ENCODE measurements at places on chromosomes 5 and 9.

- DNase-seq: no peak
Measured at GRCh38 chr9:7238247-7238637, 480.5 kb downstream of the KDM4C start.

DNA sequence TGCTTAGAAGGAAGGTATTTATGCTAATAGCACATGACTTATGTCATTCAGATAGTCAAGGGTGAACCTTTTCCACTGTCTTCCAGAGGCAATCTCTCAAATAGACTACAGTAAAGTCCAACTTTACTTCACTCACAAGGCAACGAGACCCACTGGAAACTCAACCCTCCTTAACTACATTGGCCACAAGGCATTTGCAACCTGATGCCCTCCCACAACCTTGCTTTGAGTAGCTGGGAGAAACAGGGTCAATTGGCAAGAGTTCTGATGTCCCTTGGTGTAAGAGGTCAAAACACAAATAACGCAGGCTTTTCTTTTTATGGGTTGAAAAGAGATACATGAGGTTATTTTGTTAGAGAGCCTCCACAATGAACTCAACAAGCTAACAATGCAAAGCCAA lies 6.1 kb downstream of the GAS1 start:
- no peak for DNase-seq

GRCh38 chr9:134707031-134707680 lies 65.6 kb downstream of the COL5A1 start:
- no peak for DNase-seq

- DNase-seq: no peak
Measured at GRCh38 chr5:25552871-25553481, 908.2 kb upstream of the CDH10 start.

DNA sequence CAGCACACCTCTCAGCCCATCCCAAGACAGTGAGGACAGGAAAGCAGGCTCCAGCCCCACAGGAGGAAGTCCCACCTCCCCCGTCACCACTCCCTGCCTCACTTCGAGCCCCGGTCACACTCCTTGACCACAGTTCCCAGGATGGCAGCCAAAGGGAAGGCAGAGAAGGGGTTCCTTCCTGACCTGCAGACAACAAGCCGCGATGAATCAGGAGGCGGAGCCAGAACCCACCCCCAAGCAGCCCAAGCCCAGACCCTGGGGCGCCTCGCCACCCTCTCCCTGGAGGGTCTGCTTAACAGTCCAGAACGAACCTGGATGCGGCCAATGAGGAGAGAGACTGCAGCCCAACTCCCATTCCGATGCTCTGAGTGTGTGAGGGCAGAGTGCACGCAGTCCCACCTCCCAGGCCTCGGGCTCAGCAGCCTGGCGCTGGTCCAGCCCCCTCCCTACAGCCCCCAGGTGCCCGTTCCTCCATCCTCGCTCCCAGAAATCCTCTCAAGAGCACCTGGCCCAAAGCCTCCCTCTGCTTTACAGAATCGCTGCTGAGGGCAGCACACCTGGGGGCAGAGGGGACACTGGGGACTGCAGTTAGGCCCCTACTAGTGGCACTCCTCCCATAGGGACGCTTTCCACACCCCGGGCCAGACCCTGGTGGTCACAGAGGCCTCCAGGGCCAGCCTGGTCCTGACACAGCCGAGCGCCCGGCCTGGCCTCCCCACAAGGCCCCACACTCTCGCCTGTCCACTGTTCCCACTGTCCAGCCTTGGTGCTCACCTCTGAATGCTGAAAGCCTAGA lies 69.6 kb upstream of the LRRTM2 start:
- DNase-seq: no peak

- DNase-seq: no peak
Measured at GRCh38 chr9:15374825-15375224, 47.9 kb upstream of the SNAPC3 start.

DNA sequence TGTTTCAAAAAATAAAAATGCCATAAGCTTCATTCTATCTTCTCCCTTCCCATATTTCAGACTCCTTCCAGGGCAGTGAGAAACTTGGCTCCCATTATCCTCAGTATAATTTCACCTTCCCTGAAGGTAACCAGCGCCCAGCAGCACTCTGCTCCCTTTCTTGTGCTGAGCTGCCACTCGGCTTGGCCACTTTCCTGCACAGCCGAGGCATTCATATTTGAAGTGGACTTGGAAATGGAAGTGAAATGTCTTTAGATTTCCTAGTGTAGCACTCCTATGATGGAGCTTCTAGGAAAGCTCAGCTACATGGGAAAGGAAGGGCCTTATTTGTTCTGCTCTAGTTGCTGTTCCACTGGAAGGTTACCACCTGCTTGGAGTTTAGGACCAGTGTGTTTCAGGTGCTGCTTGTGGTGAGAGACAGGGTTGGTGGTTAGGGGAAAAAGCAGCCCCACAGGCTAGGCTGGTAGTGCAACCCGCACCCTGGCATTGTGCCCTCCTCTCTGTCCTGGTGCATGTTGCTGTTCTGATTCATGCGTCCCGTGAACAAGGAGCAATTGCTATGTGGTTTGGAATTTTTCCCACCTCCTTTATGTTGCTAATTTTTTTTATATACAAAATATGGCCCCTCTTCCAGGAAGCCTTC lies 53.8 kb downstream of the RAD23B start:
- DNase-seq: no peak

DNA sequence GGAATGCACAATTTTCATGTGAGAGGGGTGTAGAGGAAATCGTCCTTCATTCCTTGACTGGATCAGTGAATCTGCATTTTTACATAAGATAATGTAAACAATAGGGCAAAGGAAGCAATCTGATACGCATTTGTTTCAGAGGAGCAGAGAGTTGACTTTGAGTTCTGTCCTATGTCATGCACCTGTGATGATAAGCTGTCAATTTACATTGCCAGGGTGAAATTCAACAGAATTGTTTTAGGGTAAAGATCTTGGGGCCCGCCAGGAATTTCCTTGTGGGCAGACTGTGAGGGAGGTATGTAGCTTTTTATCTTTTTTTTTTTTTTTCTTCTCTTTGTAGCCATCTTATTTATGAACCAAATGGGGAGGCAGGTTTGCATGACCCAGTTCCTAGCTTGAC lies 58.3 kb upstream of the LARP1 start:
- DNase-seq: no peak

GRCh38 chr9:93264338-93265125 lies 80.6 kb downstream of the WNK2 start:
- DNase-seq: no peak

GRCh38 chr9:74527718-74528117 lies 30.6 kb downstream of the RORB start:
- no peak for DNase-seq

DNA sequence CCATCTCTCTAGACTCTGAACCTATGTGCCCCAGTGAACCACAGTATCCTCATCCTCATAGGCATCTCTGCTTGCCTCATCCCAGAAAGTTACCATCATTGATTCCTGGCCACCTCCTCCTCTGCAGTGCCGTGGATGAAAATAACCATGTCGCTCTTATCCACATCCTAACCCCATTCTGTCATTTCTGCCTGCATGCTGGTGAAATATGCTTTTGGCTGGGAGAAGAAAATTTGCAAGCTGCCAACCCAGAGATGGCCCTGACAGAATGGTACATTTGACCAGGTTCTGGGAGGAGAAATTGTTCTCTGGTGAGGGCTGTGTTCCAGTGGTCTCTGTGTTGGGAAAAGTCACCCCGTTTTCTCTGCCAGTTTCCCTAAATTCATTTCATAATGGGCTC lies 149.7 kb downstream of the NMUR2 start:
- DNase-seq: no peak

DNA sequence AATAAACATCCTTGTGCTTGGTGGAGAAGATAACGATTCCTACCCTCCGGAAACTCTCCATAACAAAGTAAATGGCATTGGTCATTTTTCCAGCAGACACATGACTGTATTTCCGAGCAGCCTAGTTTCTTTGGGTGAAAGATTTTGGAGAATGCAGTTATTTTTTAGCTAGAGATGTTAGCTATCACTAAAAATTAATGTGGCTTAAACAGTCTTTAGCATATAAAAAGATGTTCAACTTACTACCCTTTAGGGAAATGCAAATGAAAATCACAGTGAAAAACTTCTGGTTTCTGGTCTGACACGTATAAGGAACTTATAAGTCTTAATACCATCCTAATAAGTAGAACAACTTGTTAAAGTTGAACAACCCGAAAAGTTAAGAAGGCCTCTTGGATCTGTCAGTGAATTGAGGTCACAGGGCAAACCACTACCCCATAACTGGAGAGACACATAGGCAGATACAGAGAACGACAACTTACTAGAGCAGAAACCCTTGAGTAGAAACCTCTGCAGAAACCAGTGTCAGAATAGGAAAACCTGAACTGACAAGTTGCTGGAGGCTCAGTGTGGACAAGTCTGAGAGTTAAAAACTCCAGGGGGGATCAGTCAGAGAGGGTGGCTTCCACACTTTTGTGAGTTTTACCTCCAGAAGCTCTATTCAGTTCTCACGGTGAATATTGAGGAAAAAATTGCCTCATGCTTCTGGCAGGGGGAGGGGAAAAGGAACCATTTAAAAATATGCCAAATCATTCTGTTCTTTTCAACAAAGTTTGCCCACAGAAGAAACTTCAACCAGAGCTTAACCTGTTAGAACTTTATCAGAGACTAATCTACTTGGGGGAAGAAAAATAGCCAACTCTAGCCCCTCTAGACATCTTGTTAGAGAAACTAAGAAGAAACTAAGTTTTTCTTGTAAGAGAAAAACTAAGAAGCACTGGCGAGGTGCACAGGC lies 325.2 kb upstream of the RPS23 start:
- no peak for DNase-seq

- DNase-seq: no peak
Measured at GRCh38 chr9:126235336-126236243, 91.0 kb upstream of the MVB12B start.

- DNase-seq: no peak
Measured at GRCh38 chr5:25568989-25569625, 924.3 kb upstream of the CDH10 start.

DNA sequence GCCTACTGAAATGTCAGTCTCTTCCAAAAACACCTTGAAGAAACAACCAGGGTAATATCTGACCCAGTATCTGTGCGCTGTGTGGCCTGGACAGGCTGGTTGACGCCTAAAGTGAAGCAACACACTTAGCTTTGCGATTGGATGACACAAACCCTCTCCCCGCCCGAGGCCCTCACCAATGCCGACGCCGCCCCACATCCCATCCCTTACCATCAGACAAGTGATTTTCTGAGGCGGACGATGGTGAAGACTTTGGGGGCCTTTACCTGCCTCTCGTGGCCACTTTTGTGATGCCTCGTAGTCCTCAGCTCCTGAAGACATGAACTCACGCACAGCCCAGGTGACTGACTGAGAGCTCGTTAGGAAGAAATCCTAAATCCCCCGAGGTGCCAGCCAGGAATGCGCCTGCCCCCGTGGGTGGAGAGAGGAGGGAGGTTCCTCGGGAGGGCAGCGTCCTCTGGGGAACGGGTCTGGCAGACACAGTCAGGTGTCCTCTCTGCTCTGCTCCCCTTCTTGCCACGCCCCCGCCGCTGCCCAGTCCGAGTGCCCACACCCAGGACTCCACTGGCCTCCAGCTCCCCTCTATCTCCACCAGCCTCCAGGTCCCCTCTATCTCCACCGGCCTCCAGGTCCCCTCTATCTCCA lies 31.0 kb upstream of the RXRA start:
- DNase-seq: no peak

DNA sequence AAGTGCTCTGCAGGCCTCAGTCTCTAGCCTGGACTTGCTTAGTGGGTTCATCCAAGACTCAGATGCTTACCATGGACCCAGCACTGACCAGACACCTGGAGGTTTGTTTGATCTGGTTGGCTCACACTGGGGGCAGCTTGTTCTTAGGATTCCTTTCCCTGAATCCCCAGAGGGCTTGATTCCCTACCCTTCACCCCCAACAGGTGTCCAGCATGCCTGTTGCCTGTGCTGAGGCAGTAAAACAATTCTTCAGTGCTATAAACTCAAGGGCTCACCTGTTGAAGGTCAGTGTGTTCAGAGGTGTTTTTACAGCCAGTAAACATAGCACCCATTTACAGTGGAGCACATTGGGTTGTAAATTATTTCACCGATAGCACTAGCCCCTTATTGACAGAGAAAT lies 123.8 kb upstream of the KLF4 start:
- DNase-seq: no peak

- DNase-seq: no peak
Measured at GRCh38 chr5:61744690-61745619, 412.9 kb downstream of the ZSWIM6 start.

GRCh38 chr5:68289498-68289897 lies 73.9 kb downstream of the PIK3R1 start:
- no peak for DNase-seq

DNA sequence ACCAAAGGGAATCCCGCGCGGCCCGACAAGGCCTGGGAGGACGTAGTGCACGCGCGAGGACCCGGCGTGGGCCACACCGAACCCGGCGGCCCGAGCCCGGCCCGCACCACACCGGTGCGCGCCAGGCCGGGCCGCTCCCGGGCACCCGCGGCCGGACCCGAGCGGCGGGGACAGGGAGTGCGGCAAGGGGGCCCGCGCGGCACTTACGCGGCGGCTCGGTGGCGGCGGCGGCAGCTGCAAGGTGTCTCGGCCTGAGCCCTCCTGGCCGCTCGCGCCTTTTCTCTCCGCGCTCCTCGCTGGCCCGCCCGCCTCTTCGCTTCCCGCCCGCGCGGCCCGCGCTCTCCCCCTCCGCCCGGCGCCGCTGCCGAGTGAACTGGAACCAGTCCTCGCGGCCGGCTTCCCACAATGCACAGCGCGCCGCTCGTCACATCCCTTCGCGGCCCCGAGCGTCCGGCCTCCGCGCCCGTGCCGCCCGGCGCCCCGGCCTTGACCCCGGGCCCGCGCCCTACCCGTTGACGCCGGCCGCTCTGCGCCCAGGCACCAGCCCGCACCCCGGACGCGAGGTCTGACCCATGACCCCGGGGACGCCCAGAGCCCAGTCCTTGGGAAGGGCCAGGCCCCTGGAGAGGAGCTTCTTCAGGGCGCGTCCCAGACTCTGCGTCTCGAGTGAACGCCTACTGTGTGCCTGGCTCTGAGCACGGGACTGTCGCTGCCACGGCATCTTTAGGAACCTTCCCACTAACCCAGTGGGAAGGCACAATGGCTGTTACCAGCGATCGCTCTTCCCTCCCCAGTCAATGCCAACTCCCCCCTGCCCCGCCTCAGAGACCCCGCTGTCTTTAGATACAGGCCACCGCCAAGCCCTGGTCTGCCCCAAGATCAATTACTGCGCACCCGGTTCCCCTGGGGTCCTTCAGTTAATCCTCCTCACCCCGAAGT lies at the start of gene MACROH2A1:
MACROH2A1 (minus strand) TSS at position 377 of the 939 bp plus-strand sequence. CDS start 10,138 bp downstream, outside the sequence.
- DNase-seq: peak; percentile 80

- DNase-seq: no peak
Measured at GRCh38 chr5:94157704-94158539, 416.5 kb upstream of the POU5F2 start.

Measured in activated CD4-positive, alpha-beta T cell treated with anti-CD3 and anti-CD28 coated beads, Interleukin-2, Interleukin-4, amounts not matched to agents 100 ng/mL and 50 ng/mL, durations not matched to agents 16 hours and 8 hours (primary cell).